ENCODE measurements at places on chromosomes 13 and 19.

DNA sequence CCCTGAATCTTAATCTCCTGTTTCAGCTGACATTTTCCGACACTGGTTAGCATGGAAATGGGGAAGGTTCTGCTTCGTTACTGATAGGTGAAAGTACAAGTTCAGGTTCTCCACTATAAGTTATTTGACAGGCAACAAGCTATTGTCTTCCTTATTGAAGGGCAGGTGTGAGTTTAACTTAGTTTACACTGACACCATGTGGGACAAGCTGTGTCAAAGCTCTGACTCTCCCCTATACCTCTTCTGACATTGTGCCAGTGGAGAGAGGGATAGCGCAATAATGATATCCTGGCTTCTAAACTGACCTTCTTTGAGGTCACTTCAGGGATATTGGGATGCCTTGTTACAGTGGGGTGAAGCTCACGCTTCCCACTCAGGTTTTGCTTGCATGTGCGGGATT is 587.0 kb upstream of the SLITRK5 start:
- no peak for DNase-seq

GRCh38 chr19:52785506-52785905 is 1.1 kb downstream of the ZNF600 start:
- no peak for DNase-seq

DNA sequence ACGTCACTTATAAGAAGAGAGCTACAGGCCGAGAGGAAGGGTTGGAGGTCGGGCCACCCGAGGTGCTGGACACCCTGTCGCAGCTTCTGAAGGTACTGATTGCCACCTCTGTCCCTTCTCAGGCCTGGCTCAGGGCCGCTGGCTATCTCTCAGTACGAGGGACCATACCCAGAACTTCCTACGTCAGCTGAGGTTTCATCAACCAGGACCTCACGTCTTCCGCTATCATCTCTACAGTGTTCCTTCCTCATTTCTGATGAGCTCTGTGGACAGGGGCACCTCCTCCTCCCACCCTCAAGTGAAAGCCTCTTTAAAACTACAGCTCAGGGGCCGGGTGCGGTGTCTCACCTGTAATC is 58.2 kb upstream of the USE1 start:
- no peak for DNase-seq

DNA sequence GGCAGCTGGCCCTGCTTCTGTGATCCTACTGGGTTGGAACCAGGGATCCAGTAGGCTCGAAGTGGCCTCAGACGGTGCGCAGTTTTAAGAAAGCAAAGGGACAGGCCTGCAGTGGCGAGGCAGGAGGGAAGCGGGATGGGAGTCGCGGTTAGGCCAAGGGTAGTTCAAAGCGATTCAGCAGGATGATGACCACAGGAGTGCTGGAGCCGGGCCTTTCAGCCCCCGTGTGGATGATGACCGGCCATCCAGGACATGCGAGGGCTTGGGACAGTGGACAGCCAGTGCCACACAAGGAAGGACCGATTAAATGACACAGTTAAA is 854 bp downstream of the RNASEH2B start:
- DNase-seq, result no peak

GRCh38 chr13:41060724-41061074 is 610 bp upstream of the WBP4 start:
- peak; percentile 90 for DNase-seq
